Activated naive CD4-positive, alpha-beta T cell treated with Interleukin-2 at 50 U/mL for 16 hours (primary cell): ENCODE measurements at places on chromosomes 5 and 9.
A peak's percentile ranks its signal among the peaks of the same experiment; 100 is the strongest.

DNA sequence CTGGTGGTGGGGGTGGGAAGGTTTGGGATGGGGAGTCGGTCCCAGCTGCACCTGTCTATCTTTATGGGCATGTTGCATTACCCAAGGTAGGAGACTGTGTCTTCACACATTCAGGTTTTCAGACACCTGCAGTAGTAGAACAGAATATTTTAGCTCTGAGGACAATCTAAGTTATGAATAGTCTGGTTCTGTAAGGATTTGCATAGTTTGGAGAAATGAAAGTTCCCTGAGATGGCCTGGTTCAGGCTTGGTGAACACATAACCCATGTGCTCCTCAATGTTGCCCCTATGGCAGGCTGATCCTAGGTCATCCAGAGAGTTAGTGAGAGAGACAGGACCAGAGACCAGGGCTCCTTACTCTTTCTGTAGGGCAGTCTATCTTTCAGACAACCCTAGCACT is 20.7 kb downstream of the TNFSF8 start:
- DNase-seq, result no peak

DNA sequence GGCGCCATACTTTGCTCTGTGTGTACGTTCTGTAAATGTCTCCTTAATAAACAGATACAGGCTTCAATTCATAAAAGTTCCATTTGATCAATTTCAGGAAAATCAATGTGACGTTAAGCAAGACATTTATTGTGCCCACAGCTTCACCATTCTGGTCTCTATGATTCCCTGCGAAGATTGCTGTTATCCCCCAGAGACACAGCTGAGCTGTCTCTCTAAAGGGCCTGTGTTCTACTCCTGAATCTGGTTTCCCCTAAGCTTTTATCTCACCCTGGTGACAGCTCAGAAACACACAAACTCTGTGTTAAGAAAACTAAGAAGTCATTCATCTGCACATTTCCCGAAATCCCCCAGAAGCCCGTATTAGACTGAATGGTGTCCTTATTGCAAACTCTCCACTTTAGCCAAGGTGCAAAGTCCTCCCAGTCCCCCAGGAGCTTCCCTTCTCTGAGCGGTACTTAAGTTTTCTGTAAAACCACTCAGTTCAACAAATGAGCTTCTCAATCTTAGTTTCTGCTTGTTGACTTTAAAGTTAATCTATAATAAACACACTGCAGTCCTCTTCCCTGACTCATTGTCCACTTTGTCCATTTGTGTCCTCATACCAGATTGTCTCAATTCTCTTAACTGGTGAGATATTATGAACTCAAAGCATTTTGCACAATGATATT is 1.4 kb upstream of the C5orf15 start:
- DNase-seq, result no peak

- DNase-seq, result no peak
Measured at GRCh38 chr9:18721267-18721994, 247.5 kb downstream of the ADAMTSL1 start.

DNA sequence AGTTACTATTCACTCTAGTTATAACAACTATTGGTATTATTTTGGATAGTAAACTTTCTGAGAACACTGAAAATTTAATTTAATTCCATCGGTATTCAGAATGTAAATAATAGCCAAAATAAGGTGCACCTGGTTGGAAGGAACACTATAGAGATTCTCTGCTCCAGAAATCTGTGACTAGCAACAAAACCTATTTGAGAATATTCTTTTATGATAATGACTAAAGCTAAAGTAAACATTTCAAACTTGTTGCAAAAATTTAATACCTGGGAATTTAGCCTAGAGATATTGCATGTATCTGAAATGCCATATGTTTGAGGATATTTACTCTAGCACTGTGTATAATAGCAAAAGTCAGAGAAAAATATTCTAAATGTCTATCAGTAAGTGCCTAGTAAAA is 144.1 kb downstream of the PLK2 start:
- DNase-seq, result no peak

- DNase-seq, result no peak
Measured at GRCh38 chr9:96008502-96009222, 133.2 kb downstream of the ERCC6L2 start.

GRCh38 chr9:87836951-87837705 is 45.5 kb upstream of the SPATA31E1 start:
- no peak for DNase-seq

GRCh38 chr5:7756453-7756852 is 94.5 kb downstream of the CFAP90 start:
- DNase-seq, result no peak

GRCh38 chr9:99288830-99289229 is 66.7 kb downstream of the SEC61B start:
- no peak for DNase-seq

DNA sequence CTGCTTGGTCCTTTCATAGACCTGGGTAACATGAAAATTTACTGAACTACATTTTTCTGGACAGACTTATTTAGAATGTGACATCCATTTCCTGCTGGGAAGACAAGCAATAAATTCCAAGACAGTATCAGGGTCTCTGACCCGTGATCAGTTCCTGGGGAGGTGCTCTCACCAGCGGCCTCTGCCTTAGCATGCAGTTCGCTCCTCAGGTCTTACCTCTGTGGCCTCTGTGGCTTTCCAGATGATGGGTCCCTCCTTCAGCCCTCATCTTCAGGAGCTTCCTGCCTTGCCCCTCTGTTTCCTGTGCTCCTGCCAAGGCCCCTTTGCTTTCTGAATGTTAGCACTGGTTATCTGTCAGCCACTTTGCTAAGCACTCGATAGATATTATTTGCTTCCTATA is 66.4 kb downstream of the CMYA5 start:
- DNase-seq, result no peak

GRCh38 chr9:136942112-136942880 is 2.2 kb downstream of the FBXW5 start:
- DNase-seq, result no peak

DNA sequence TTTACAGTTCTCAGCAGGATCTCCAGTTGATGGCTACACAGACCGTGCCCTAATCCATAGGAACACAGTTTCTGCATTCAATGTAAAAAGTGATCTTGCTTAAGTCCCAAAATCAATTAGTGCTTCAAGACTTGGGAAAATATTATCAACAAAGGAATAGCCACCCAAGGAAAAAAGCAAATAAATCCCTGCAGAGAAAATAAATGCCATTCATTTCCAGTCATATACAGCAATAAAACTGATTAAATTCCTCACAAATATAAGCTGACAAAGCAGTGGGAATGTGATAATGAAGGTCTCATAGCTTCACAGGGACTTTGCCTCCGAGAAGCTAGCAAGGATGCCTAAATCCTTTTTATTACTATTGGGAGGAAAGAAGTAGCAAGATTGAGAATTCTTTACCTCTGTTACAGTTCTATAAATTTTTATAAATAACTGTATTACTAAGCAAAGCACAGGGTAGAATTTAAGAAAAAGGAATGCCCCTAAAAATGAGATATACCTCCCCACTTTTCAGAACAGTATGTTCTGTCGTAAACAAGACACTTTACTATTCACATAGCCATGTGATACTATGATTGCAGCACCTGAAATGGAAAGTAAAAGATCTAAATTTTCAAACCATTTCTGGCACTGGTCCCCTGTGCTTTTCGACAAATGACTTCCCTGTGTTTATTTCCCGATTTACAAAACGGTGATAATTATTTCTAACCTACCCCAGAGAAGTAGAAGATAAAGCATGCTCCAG is 59.8 kb downstream of the ARSB start:
- DNase-seq, result no peak

DNA sequence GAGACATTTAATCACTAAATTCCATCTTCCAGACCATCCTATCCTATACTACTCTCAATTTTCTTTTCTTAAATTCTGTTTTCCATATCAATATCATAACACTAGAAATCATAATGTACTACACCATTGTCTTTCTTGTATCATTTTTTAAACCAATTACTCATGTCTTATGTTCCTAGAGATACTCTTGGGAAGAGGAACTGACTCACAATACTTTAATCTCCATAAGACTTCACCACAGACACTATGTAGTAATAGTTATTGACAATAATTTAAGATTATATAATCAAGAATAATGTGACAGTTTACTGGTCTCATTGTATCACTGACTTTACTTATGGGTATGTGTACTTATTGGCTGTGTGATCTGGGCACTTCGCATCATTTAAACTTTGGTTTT is 43.8 kb downstream of the PCDHGC5 start:
- DNase-seq, result no peak

- DNase-seq, result no peak
Measured at GRCh38 chr5:15606197-15606596, 106.2 kb downstream of the FBXL7 start.

DNA sequence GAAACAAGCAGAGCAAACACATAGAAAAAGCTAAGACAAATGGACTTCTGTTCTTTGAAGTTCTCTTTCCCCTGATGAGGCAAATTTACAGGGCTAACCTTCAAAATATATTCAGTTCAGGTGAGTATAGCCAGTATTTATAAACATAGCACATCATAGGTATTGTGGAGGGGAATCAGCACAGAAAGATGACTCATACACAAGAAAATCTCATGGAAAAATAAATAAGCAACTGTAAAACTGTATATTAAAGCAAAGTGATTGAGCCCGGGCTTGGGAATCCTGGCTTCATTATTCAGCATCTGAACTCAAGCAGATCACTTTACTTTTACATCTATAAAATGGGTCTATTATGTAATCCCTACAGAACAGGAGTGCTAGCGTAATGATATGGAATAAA is 173.5 kb upstream of the PAPPA start:
- DNase-seq, result no peak

GRCh38 chr9:121822093-121823085 is 171.0 kb downstream of the DAB2IP start:
- no peak for DNase-seq

GRCh38 chr9:114155995-114156656 is 789 bp downstream of the COL27A1 start:
- DNase-seq, result peak; percentile 14

- DNase-seq, result no peak
Measured at GRCh38 chr5:42956551-42956950, 83.6 kb downstream of the ANXA2R start.

- DNase-seq, result no peak
Measured at GRCh38 chr9:90002397-90003271, 397.8 kb downstream of the GADD45G start.

- DNase-seq, result no peak
Measured at GRCh38 chr5:148224117-148224742, 14.1 kb upstream of the MARCOL start.

GRCh38 chr5:8870959-8871355 is 674.9 kb downstream of the SEMA5A start:
- no peak for DNase-seq

DNA sequence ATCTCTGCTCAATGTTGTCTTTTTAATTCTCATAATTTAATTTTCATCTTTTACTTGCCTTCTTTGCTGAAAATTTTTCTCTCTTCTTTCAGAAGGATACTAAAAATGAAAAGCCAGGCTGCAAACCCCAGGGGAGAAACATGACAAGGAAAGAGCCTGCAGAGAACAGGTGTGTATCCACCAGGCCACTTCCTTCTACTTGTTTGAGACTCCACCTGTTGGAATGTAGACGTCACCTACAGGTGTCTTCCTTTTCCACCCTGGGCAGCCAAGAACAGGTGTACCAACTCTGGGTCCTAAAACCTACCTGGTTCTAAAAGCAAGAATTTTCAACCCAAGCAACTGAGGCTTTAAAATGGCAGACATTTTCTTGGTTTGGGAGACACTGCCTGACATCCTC is 166.8 kb downstream of the ATP10B start:
- DNase-seq, result no peak

GRCh38 chr9:121369595-121370265 is at the start of gene STOM:
Gene STOM (minus strand): TSS chr9:121370250. CDS start chr9:121370187, 63 bp downstream.
- DNase-seq, result peak; percentile 66

DNA sequence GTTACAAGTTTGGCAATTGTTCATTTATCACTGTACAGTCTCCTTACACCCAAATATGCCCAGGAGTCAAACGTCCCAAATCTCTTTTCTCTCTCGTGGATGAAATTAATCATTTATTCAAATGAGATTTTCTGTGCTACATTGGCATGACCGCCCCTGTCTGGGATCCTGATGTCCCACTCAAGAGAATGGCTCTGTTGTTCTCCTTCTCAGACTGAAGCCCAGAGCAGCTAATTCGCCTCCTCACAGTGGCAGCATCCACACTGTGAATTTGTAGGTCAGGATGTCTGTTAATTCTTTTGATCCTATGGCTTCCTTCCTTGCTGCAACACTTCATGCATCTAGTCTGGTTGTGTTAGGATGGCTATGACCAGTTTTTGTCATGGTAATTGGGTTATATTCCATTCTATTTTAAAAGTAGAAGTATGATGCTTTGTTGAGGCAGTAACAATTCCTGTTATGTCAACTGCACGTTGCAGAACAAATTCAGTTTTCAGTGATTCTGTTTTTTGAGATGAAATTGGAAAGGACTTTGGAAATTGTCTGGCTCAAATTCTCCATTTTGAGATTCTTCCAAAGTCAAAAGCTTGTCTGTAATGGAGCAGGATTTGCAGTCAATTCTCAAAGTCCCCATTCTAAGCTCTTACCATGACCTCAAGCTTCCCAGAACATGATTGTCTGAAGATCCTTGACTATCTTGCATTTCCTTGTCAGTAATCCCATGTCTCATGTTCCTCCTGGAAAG is 141.5 kb upstream of the GAS1 start:
- no peak for DNase-seq

GRCh38 chr9:91099436-91099835 is 262.3 kb downstream of the AUH start:
- no peak for DNase-seq

GRCh38 chr5:5885782-5886181 is 463.3 kb downstream of the ICE1 start:
- no peak for DNase-seq

DNA sequence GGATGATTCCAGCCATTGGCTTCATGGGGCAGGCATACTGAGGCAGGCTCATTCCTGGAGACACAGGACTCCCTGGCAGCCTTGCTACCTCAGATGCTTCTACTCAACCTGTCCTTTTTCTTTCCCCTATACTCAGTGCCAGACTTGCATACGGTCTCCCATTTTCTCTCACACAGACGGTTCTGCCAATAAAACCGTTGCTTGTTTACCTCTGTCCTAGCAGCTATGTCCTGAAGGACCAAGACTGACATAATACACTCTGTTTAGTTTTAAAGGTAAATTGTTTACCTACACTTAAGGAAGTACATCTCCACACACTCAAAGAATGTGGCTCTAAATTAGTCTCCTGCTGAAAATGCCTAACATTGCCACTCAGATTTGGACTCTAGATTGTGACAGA is 151.0 kb upstream of the RFX3 start:
- DNase-seq, result no peak

DNA sequence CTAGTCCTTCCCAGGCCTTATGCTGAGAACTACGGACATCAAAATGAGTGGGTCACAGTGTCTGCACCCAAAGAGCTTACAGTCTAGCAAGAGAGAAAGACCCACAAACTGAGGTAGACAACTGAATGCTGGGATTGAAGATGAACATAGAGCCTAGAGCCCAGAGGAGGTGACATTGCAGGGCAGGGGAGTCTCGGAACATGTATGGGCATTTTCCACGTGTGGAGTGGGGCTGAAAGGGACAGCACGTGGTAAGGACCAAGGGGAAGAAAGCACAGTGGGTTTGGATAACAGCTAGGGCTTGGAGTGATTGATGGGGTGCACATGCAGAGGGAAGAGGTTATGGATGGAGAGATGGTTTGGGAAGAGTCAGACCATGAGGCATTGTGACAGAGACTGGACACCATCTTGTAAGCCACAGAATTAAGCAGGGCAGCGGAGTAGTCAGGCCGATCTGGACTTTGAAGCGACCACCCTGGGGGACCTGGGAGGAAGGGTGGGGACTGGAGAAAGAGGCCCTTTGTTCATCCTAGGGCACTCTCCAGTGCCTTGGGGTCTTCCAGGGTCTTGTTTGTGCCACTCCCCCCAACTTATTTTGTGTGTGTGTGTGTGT is 47.5 kb upstream of the SH3PXD2B start:
- DNase-seq, result no peak
